ENCODE measurements at places on chromosomes 16 and 17.

DNA sequence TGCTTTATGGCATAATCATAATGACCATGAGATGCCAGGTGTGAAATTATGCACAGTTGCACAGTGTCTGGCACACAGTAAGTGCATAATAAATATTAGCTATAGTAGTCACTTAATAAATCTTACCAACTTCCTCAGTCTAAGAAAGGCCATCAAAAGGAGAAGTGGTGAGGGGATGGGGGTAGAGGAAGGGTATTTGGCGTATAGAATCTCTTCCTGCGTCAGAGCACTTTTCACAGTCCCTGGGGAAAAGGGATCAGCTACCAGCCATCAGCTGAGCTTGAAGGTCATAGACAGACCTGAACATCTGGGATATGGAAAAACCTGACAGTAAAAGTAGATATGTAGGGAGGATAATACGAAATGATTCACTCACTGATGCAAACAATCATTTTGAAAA is 5.8 kb downstream of the CRHR1 start:
- DNase-seq: no peak

GRCh38 chr16:969508-970385 is 1.0 kb downstream of the LMF1 start:
- peak; percentile 40 for DNase-seq

DNA sequence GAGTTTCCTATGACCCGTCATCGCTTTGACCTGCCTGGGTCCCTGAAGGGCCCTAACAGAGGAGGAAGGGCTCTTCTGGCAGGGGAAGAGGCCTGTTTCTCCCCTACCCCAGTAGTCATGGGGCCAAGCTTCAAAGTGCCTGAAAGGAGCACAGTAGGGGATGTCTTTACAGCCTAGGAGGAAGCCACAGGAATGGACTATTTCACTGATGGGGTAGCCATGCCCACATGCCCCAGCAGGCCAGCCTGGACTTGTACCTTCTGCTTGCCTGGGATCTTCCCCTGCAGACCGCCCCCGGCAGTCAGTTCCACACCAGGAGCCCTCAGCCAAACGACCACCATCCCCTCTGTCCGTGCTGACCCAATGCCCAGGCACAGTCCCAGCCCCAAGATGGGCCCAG is 41.8 kb upstream of the PEMT start:
- no peak for DNase-seq

DNA sequence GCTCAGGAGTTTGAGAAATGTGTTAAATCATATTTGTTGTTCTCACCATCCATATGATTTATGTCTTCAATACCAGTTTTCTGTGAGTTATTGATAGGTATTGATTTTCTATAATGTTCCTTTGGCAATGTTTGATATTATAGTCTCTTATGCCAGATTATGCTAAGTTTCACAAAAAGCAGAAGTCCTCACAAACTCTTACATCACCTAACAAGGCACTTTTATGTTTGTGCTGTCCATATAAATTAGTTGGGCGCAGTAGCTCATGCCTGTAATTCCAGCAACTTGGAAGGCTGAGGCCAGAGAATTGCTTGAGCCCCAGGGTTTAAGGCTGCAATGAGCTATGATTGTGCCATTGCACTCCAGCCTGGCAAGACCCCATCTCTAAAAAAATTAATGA is 12.6 kb upstream of the UQCRC2 start:
- no peak for DNase-seq

DNA sequence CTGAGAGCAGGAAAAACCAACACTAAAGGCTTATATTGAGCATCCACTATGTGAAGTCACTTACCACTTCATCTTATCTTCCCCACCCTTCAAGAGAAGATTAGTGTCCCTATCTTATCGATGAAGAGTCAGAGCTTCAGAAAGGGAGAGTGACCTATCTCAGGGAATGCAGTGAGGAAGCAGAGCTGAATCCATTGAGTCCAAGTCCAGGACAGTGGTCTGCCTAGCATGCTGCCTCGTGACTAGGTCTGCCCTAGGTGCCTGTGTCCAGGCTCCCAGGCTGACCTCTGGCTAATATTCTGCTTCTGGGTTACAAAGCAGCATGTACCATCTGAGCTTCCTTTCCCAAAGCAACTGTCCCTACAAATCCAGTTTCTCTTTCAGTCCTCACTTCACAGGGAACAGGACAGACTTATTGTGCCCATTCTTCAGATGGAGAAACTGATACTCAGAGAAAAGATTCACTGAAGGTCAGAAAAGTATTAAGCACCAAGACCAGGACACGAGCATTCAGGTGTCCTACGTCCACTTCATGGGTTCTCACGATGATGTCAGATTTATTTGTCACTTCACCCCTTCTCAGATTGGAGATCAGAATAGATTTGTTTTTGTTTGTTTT is 13.3 kb upstream of the FZD2 start:
- no peak for DNase-seq

GRCh38 chr16:67137605-67138004 is 13.2 kb downstream of the B3GNT9 start:
- DNase-seq: no peak

- no peak for DNase-seq
Measured at GRCh38 chr17:8146381-8147140, 5.6 kb downstream of the PER1 start.

DNA sequence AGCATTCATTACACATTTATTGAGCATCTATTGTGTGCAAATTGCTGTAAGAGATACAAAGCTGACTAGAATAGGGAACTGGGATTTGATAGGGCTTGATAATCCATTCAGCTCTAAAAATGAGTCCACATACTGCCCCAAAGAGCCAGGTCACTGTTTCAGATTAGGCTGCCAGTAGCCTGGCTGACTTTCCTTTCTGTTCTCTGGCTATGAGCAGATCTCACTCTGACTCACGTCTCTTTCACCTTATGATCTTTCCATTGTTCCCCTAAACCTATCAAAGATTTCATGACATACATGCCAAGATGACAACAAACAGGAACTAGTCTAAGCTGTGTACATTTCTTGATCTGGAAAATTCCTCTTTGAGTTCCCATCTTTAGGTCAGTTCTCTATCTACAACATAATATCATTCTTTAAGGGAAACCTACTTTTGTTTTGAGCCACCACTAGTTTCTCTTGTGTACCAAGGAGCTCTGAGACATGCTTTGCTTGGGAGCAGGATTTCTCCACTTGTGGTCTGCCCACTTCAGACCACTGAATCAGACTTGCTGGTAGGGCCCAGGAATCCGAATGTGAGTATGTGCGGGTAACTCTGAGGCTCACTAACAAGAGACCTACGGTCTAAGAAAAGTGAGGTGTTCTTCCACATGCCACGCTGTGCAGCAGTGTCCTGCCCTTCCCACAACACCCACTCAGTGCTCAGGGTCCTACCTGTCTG is 40.9 kb upstream of the ICAM2 start:
- DNase-seq: no peak

- no peak for DNase-seq
Measured at GRCh38 chr17:40528692-40529417, 27.4 kb upstream of the TNS4 start.

DNA sequence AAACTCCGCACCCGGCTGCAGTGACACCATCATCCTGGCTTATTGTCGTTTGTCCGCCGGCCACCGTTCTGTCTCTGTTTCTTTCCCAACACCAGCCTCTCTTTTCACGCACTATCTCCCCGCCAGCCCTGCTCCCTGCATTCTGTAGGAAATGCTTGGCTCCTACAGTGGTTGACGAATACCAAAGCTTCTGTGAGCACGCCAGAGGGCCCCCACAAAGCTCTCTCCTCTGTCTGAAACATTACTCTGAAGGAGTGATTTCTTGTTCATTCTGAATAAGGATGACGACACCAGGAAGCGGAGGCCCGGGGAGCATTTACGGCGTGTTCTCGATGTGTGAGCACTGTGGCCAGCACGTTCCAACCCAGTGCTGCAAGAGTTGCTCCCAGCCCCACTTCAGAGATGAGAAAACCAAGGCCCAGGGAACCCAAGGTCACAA is 58.8 kb downstream of the ADCY9 start:
- DNase-seq: no peak

DNA sequence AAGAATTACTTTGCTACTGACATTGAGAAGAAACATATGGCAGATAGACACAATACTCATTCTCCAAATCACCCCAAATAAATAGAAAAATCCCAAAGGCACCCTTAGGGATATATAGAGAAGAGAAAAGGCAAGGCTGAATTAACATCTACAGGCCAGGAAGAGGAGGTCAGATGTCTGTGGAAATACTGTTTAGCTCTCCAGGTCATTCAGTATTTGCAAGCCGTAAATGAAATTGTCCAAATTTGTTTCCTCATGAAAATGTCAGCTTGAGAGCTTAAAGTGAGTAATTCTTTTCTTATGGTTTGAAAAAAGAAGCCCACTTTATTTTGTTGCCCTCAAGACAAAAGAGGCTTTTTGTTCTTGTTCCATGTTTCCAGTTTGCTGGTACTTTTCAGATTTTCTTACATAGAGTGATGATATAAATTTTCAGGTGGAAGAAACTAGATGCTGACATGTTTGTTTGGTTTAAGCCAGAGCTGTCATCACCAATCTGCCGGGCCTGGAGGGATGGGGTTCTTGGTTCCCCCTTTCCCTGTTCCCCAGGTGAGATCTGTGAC is 189.0 kb downstream of the MAP2K4 start:
- DNase-seq: no peak

GRCh38 chr17:81476635-81477034 is 36.0 kb downstream of the ACTG1 start:
- DNase-seq: no peak

- DNase-seq: no peak
Measured at GRCh38 chr17:68327823-68328557, 36.7 kb downstream of the ARSG start.

DNA sequence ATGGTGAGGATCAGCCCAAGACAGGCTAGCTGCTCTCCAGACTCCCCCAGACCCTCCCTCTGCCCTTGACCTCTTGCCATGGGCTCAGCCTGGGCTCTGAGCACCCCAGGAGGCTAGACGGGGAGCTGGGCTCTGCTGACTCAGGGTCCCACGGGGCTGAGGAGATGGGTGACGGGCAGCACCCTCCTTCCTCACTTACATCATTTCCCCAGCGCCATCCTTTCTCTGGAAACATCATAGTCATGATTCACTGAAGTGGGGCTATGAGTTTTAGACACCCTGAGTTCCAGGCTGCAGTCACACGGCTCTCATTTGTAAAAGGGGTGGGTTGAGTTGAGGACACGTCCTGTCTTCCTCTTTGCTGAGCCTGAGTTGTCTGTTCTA is 3.0 kb upstream of the ITGAX start:
- no peak for DNase-seq

DNA sequence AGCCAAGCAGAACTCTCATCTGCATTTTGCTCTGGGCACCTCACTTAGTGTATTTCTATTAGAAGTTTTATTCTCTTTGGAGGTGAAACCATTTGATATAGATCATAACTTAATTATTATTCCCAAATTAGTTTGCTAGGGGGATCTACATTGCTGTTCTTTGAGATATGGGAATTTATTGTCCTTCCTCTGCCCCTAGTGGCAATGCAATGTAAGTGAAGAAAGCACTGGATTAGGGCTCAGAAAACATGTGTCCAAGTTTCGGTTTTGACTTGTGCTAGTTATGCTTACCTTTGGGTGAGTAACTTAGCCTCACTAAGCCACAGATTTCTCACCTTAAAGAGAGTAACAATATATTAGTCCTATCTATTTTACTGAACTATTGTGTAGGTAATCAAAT is 2.9 kb downstream of the KRT39 start:
- DNase-seq: peak; percentile 23

DNA sequence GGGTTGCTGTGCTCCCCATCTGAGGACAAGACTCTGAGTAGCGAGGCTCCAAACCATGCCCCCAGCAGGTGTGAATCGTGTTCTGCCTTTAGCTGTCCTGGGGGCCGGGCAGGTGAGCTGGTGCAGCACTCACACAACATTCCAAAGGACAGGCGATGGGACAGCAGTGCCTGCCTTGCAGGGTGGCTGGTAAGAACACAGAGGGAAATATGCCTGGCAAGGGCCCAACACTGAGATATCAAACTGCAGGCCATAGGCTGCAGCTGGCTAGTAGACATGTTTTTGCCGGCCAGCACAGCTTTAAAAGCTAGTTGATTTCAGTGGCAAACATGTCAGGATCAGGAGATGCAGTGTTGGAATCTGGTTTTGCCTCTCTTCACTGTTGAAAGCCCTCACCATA is 23.6 kb downstream of the CLEC16A start:
- no peak for DNase-seq

DNA sequence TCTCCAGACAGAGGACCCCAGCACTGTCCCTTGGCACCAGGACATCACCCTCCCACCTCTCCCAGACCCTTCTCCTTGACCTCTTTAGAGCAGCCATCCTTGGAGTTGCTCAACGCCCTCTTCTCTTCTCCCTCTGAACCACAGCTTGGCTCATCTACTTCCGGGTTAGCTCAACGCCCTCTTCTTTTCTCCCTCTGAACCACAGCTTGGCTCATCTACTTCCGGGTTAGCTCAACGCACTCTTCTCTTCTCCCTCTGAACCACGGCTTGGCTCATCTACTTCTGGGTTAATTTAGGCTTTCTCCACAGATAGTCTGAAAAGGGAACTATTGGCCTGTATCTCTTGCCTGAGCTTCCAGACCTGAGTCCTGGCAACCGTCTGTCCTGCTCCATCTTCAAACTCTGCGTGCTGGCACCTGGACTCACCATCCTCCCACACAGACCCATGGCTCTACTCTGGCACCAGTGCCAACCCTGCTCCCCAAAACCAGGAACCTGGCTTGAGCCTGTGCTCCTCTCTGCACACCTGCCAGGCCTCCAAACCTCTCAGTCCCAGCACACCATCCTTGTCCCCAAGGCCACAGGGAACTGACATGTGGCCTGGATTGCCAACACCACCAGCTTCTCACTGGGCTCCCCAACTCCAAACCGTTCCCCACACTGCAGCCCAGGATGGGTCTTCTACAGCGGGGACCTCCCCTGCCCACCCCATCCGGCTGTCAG is 25.3 kb upstream of the FAAP100 start:
- no peak for DNase-seq

- no peak for DNase-seq
Measured at GRCh38 chr16:50172195-50172922, 19.3 kb downstream of the TENT4B start.

GRCh38 chr17:8124350-8125153 is 646 bp upstream of the HES7 start:
- DNase-seq: no peak

GRCh38 chr16:78645657-78646056 is 546.2 kb downstream of the WWOX start:
- no peak for DNase-seq

DNA sequence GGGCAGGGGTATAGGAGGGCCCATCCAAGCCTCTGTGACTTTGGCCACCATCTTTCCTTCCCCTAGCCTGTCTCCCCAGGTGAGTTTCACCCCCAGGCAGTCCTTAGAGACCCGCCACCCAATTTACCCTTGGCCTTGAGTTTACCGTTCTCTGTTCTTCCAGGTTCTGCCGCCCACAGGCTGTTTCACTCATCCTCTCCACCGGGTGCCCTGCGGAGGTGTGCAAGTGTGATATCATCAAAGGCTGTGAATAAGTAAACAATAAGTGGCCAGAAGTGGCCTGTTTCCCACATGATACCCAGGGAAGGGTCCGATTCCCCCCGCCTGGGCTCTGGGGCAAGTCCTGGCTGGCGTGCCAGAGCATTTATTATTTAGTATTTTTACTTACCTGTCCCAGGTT is 15.1 kb upstream of the TLCD3B start:
- DNase-seq: no peak
